Right lobe of liver (tissue), 6 donors: ENCODE measurements at places on chromosomes 5 and 9.
A peak's percentile ranks its signal among the peaks of the same experiment; 100 is the strongest.

DNA sequence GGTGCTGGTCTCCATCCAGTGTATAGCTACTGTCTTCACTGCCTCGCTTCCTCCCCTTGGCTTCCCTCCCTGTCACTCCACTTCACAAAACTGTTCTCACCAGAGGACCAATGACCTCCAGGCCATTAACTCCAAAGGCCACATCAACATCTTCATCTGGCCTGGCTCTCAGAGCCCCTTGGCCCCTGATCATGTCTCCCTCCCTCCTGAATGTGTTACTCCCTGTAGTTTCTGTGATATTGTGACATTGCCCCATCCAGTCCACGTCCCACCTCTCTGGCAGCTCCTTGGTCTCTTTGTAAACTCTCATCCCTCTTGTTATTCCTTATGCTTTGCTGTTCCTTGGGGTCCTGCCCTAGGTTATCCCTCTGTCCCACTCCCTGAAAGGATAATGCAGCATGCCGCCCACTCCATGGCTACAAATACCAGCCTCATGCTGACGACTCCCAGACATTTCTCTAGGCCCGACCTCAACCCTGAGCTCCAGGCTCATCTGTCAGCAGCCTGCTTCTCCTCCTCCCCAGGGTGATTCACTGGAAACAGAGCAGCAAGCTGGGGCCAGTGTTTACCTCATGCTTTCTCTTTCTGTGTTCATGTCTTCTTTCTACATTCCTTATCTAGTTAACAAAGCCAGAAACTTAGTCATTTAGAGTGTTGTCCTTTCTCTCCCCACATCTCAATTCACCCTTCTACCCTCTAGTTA lies 312.2 kb downstream of the SPOCK1 start:
- no peak overlapping the region for H3K27ac ChIP-seq
- no peaks in the 10 kb centered on the region for H3K4me1 ChIP-seq
- no peaks in the 10 kb centered on the region for H3K36me3 ChIP-seq
- no peak overlapping the region for H3K4me3 ChIP-seq

DNA sequence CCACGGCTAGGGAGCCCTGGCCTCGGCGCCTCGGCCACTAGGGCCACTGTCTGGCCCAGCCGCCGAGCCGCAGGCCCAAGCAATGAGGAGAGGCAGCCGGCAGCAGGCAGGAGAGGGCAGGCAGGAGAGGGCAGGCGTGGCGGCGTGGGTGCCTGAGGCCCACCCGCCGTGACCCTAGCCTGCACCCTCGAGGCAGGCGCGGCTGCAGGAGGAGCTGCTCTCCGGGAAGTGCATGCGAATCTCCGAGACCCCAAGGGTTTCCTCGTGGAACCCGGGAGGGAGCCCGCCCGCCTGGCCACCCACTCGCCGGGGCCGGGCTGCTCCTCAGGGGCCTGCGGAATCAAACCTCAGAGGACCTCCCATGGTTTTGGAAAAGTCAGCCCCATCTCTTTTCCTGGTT lies 9.3 kb downstream of the GRIN1 start:
- H3K27me3 ChIP-seq, result peaks cover 4% of the 10 kb centered on the region
- no peaks in the 10 kb centered on the region for H3K4me1 ChIP-seq
- H3K4me3 ChIP-seq, result no peak overlapping the region
- H3K36me3 ChIP-seq, result no peaks in the 10 kb centered on the region
- H3K27ac ChIP-seq, result no peak overlapping the region

DNA sequence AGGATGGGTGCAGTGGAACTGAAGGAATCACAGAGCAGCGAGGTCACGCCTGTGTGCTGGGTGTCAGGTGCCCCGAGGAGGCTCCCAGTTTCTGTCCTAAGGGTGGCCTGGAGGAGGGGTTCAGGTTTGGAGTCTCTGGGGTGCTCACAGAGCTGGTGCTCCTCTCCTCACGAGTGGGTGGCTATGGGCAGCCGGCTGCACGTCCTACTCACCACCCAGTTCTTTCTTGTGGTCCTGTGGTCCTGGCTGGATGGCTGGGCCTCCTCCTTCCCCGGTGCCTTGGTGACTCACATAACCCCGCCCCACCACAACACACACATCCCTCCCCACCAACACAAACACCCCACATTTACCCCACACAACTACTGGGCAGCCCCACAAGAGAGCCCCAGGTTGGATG lies 9.9 kb upstream of the PTGS1 start:
- H3K4me1 ChIP-seq, result no peaks in the 10 kb centered on the region
- H3K4me3 ChIP-seq, result no peak overlapping the region
- no peaks in the 10 kb centered on the region for H3K36me3 ChIP-seq
- no peak for DNase-seq
- H3K27ac ChIP-seq, result no peak overlapping the region
- H3K27me3 ChIP-seq, result no peaks in the 10 kb centered on the region

DNA sequence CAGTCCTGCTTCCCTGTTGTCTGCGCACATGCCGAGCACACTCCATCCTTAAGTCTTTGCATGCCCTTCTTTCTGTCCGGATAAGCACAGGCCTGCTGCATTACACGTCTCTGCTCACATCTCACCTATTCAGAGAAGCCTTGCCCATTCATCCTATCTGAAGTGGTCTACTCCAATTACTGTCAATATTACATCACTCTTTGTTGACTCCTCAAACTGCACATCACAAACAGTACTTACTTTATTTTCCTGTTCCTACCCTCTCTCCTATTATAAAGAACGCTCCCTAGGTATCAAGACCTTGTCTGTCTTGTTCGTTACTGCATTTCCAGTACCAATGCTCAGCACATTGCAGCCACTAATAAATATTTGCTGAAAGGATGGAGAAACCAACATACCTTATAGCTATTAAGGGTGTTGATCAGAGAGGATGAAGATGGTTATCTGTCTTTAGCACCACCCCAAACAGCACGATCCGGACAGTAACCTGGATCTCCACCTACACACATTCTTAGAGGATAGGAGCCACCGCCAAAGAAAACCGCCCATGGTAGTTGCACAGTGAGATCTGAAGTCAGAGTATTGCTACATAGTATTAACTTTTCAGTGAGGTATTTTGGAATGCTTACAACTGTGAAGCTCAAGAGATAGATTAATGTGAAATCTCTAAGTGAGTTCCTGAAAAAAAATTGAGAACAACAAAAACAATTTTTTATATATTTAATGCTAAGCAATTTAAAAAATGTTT lies 1.6 kb upstream of the PRRC1 start:
- no peaks in the 10 kb centered on the region for H3K36me3 ChIP-seq
- no peaks in the 10 kb centered on the region for H3K27me3 ChIP-seq
- H3K4me3 ChIP-seq, result no peak overlapping the region
- H3K4me1 ChIP-seq, result no peaks in the 10 kb centered on the region

GRCh38 chr9:91834740-91835139 lies 115.3 kb downstream of the ROR2 start:
- H3K27me3 ChIP-seq, result no peaks in the 10 kb centered on the region
- H3K27ac ChIP-seq, result no peak overlapping the region
- H3K4me1 ChIP-seq, result no peaks in the 10 kb centered on the region
- H3K36me3 ChIP-seq, result no peaks in the 10 kb centered on the region
- no peak overlapping the region for H3K4me3 ChIP-seq

DNA sequence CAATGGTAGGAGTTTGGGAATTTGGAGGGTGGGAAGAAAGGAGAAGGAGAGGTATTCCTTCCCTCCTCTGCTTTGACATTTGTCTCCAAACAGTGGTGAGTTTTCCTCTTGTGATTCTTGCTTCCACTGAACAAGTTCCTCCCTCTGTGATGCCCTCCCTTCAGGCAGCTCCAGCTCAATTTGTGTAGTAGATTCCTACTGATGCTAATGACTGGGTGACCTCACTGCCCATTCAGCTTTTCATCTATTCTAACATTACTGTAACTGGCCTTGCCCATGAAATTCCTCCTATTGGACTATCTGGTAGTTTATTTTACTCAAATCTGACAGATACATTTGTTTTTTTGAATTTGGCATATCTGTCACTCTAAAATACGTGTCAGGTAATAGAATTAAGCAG lies 121.4 kb downstream of the NFIB start:
- H3K27ac ChIP-seq, result no peak overlapping the region
- no peak overlapping the region for H3K4me3 ChIP-seq
- no peaks in the 10 kb centered on the region for H3K27me3 ChIP-seq
- no peaks in the 10 kb centered on the region for H3K36me3 ChIP-seq

GRCh38 chr5:3650320-3650719 lies 54.7 kb downstream of the IRX1 start:
- no peak overlapping the region for H3K27ac ChIP-seq
- no peak overlapping the region for H3K4me3 ChIP-seq
- H3K36me3 ChIP-seq, result no peaks in the 10 kb centered on the region
- DNase-seq, result no peak
- no peaks in the 10 kb centered on the region for H3K4me1 ChIP-seq

DNA sequence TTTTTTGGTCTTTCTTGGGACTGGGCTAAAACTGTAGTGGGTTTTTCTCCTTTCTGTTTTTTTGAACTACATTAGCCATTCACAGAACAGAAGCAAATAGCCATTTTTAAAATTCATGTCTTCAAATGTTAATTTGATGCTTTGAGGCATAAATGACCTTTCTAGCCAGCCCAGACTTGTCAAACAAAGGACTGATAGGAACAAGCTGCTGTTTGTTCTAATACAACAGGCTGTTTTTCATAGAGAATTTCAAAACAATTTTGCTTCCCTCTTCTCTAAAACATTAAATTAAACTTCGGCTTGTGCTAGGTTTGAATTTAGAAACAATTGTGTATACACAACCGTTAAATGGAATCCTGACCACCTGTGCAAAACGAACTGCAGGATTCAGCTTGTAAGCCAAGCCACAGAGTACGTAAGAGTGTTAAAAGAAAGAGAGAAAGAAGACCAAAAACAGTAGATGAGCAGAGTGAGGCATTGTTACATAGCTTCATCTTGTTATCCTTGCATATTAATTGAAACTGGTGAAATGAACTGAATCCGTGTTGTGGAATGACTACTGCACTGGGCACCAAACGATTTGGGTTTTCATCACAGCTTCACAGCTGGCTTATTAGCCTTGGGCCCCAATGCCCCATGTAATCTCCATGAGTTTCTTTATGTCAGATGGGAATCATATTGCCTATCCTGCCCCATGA lies 100.0 kb downstream of the ZSWIM6 start:
- H3K4me1 ChIP-seq, result peaks cover 5% of the 10 kb centered on the region
- no peak for DNase-seq

- no peak for DNase-seq
- H3K27ac ChIP-seq, result no peak overlapping the region
- no peaks in the 10 kb centered on the region for H3K4me1 ChIP-seq
- H3K27me3 ChIP-seq, result no peaks in the 10 kb centered on the region
- H3K36me3 ChIP-seq, result no peaks in the 10 kb centered on the region
Measured at GRCh38 chr9:76531231-76531780, 72.3 kb downstream of the GCNT1 start.

- peak; percentile 26 for DNase-seq
- H3K4me3 ChIP-seq, result no peak overlapping the region
- H3K27ac ChIP-seq, result no peak overlapping the region
Measured at GRCh38 chr9:125608489-125609224, 98.4 kb downstream of the MAPKAP1 start.

- H3K4me1 ChIP-seq, result no peaks in the 10 kb centered on the region
- no peak overlapping the region for H3K27ac ChIP-seq
- no peaks in the 10 kb centered on the region for H3K36me3 ChIP-seq
- H3K27me3 ChIP-seq, result no peaks in the 10 kb centered on the region
Measured at GRCh38 chr5:61416010-61416409, 84.0 kb downstream of the ZSWIM6 start.

DNA sequence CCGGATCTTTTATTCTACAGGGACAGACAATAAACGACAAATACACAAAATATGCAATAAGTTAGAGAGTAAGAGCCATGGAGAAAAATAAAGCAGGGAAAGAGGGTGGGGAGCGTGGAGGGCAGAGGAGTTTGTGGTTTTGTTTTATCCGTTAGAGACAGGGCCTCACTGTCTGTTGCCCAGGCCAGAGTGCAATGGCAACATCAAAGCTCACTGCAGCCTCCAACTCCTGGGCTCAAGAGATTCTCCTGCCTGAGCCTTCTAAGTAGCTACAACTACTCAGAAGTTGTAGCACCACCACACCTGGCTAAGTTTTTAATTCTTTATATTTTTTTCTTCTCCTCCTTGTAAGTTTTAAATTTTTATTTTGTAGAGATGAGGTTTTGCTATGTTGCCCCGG lies 54.5 kb upstream of the CTNNA1 start:
- no peak overlapping the region for H3K4me3 ChIP-seq
- no peaks in the 10 kb centered on the region for H3K4me1 ChIP-seq
- no peak overlapping the region for H3K27ac ChIP-seq
- DNase-seq, result no peak

DNA sequence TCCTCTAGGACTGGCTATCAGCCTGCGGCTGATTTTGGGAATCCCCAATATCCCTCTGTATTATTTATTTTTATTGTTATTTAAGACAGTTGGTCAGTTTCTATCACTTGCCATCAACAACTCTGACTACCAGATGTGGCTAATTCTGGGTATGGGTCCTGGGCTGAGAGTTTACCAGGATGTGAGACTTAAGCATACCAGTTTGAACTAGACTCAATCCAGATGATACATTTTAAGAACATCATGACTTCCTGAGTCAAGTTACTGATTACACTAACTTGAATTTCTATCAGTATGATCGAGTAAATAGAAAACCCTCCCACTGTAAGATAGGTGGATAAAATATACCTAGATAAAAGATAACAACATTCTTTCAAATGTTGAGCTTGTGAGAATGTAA lies 634.0 kb downstream of the MAT2B start:
- H3K4me1 ChIP-seq, result no peaks in the 10 kb centered on the region
- H3K27ac ChIP-seq, result no peak overlapping the region
- no peaks in the 10 kb centered on the region for H3K27me3 ChIP-seq
- no peaks in the 10 kb centered on the region for H3K36me3 ChIP-seq
- H3K4me3 ChIP-seq, result no peak overlapping the region

- no peaks in the 10 kb centered on the region for H3K36me3 ChIP-seq
- H3K27ac ChIP-seq, result no peak overlapping the region
- no peaks in the 10 kb centered on the region for H3K27me3 ChIP-seq
Measured at GRCh38 chr5:167696558-167697314, 594.7 kb upstream of the WWC1 start.

DNA sequence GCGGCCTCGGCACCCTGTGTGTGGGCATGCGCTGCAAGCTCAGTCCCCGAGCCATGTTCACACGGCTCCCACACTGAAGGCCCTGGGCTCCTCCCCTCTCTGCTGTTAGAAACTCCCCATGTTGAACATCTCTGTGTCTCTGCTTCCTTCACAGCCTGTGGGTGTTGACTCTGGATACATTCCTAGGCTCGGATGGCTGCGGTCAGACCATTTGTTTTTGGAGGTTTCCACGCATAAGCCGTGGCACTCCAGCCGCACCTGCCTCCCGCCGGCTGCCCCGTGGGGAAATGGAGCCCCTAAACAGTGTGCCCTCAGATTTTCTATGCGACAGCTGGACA lies 31.2 kb upstream of the LRRC14B start:
- no peaks in the 10 kb centered on the region for H3K36me3 ChIP-seq
- no peak overlapping the region for H3K4me3 ChIP-seq
- no peaks in the 10 kb centered on the region for H3K4me1 ChIP-seq
- no peaks in the 10 kb centered on the region for H3K27me3 ChIP-seq
